Choroid plexus epithelial cell (primary cell): ENCODE measurements at places on chromosomes 12 and 14.

DNA sequence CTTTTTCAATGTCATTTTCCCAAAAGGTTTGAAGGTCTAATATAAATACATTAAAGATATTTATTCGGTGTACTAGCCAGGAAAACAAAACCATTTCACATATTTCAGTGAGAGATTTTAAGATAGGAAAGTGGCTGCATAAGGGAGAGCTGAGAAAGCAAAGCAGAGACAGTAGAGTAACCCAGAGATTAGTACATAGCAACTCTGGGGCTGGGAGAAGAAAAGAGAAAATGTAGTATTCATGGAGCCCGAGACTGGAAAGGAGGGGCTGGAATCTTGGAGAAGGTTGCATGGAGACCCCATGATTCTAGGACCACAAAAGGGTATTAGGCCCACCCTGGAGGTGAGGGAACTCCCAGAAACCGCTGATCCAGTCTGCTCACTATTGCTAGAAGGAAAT is 236.9 kb downstream of the PAWR start:
- peak; percentile 37 for DNase-seq

DNA sequence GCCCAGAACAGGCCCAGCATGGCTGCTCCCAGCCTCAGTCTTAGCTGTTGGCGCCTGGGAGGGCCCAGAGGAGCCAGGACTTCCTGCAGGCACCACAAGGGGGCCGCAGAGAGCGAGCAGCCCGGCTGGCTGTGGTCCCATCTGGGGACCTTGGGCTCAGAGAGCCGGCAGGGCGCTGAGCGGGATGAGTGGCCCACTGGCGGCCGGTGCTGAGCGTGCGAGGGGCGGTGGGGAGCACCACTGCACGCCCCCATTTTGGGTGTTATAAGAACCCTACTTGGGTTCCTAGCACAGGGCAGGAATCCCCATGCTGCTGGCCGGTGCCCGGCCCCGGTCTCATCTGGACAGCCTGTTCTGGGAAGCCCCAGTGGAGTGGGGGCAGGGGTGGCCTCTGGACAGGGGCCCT is 25.9 kb upstream of the CRIP2 start:
- DNase-seq = peak; percentile 68

DNA sequence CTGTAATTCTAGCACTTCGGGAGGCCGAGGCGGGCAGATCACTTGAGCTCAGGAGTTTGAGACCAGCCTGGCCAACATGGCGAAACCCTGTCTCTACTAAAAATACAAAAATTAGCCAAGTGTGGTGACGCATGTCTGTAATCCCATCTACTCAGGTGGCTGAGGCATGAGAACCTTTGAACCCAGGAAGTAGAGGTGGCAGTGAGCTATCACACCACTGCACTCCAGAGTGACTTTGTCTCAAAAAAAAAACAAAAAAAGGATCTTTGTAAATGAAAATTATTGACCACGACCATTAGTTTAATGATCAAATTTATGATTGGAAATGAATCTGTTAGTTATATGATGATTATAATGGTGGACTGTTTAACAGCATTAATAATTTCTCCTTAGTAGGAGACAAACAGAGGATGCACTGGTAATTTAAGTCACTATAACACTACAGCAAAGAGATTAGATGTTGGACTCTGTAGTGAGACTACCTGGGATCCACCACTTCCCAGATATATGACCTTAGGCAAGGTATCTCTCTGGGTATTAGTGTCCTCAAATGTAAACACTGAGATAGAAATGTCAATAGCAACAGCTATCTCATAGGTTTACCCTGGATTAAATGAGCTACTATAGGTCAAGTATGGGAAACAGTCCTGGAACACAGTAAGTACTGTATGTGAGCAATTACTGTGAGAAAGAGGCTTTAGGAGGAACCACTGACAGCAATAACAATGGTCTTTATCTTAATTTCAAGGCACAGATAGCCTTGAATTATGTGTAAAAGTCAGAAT is 214.7 kb downstream of the NOVA1 start:
- DNase-seq = no peak

GRCh38 chr12:132695431-132695830 is 8.0 kb downstream of the PXMP2 start:
- DNase-seq = no peak

GRCh38 chr12:3145033-3145432 is 67.9 kb downstream of the TSPAN9 start:
- no peak for DNase-seq

GRCh38 chr14:85159726-85160125 is 370.2 kb upstream of the FLRT2 start:
- DNase-seq = peak; percentile 10

GRCh38 chr12:102876883-102877282 is 40.2 kb downstream of the PAH start:
- DNase-seq = no peak

GRCh38 chr14:100777818-100778525 is 47.9 kb upstream of the MEG3 start:
- no peak for DNase-seq
